ENCODE measurements at places on chromosomes 3 and 15.

DNA sequence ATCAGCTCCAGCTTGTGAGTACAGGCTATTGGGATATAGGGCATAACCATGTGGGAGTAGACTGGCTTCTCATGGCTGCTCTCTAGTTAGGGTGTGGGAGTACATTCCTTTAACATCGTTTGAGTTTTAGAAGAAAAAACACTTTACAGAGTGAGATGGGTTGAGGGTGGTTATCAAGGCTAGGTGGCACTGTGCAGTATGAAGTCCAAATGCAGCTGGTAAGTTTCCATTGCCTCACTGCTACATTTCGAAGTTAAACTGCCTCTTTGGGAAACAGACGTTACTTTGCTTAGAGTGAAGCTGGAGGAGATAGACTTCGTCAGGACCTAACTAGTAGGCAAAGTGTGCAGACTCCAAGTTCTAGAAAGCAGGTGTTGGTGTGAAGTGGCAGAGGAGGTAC, 192.4 kb downstream of the SQOR start:
- no peak for DNase-seq

- DNase-seq: no peak
These were observed 547.8 kb upstream of the EPHA6 start for GRCh38 chr3:96266395-96267190.

DNA sequence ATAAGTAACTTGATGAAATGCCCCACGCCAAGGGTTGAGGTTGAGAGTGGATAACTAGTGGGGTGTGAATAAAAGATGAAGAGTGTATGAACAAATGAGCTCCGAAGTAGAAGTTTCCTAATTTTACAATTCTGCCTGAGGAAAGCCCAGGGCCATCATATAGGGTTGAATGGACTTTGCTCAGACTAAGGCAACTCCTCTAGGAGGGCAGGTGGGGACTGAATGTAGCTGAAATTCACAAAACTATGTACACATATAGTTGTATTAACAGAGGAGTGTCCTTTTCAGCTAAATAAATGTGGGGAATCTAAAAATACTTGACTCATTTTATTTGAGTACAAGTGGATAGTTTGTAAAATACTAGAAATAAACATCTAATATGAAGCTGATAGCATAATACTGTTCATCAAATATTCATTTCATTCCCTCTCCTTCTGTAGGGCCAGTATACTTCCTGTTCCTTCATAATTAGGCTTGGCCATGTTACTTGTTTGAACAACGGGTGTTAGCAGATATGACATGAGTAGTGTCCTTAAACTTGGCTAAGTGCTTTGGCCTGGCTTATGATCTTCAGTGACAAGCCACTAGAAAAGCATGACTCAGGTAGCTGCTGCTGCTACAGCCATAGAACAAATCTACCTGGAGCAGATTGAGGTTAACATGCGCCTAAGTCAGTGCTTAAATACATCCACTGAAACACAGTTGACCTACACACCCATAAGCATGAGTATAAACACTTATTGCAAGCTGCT, 26.5 kb downstream of the PLSCR1 start:
- no peak for DNase-seq

- DNase-seq: no peak
These were observed 3.1 kb downstream of the PPP1R2 start for GRCh38 chr3:195540027-195540426.

GRCh38 chr15:72231833-72232478, 966 bp upstream of the PKM start:
- DNase-seq: peak; percentile 93

DNA sequence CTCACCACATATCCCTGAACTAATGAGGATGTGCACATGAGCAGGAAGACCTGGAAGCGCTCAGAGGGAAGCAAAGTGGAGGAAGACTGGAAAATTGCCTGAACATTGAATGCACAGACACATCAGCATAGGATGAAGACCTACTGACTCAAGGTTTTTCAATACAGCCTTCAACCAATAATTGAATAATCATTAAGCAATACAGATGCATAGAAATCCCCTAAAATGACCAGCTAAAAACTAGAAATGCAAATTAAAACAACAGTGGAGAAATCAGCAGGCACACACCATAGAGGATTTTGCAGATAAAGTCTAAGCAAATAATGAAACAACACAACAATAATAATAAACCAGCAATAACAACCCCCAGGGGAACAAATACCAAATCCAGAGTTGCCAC, 80.4 kb downstream of the CEP152 start:
- no peak for DNase-seq

Measured in mesendoderm (in vitro differentiated cells).